Tibial nerve (tissue), 4 donors: ENCODE measurements at places on chromosomes 5 and 9. TPM values are rescaled to one million over a fixed set of nuclear protein-coding genes. Genes with fewer than 3 reads are reported as not detected.

DNA sequence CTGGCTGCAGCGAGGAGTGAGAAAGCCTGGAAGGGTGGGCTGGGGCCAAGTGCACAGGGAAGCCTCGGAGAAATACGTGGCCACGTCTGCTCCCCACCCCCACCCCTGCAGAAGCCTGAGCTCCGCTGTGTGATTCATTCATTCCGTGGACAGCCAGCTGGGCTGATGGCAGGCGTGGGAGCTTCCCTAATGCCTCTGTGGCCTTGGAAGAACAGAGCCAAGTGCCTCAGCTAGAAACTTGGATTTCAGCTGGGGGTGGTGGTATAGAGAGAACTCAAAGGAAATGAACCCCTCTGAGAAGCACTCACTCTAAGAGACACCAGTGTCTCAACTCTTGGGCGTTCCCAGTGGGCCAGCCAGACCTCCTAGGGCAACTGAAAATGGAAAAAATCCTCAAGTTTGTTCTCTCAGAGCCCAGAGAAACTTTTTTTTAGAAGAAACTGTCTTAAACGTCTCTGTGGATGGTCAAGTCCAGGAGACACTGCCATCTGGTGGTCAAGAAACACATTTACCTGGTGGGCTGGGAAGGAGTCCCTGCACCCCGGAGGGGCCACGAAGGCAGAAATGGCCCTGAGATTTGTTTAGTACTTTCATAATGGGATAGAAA, 18.0 kb downstream of the ATOX1 start:
- DNase-seq: peak; percentile 61
- no peaks in the 10 kb centered on the region for H3K36me3 ChIP-seq
- peaks cover 8% of the 10 kb centered on the region for H3K4me1 ChIP-seq
- peak overlapping the region; percentile 79 for H3K27ac ChIP-seq
- no peak overlapping the region for H3K4me3 ChIP-seq

- no peaks in the 10 kb centered on the region for H3K27me3 ChIP-seq
- H3K4me3 ChIP-seq: no peak overlapping the region
- H3K4me1 ChIP-seq: no peaks in the 10 kb centered on the region
Observed at GRCh38 chr9:21001581-21001980, 29.9 kb downstream of the HACD4 start.

The SPAG8 gene
- 2.6 TPM for total RNA-seq

GRCh38 chr9:109745335-109746283, 34.4 kb upstream of the PALM2AKAP2 start:
- H3K36me3 ChIP-seq: no peaks in the 10 kb centered on the region
- DNase-seq: peak; percentile 66
- no peaks in the 10 kb centered on the region for H3K4me1 ChIP-seq
- no peak overlapping the region for H3K4me3 ChIP-seq

DNA sequence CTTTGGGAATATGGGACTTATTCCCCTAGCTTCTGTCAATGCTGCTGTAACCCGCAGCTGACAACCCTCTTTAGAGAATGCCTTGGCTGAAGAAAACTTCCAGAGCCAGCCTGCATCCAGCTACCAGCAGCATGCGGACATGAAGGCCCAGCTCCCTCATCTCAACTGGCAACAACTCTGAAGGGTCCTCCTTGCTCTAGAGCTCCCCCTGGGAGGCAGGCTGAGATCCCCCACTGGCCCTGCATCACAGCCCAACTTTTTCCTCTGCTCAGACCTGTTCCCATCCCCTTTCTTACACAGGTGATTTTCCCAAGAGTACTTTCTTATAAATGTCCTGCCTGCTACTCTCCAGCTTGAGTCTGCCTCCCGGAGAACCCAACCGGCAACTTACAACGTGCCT, 18.7 kb upstream of the WNT8A start:
- H3K36me3 ChIP-seq: no peaks in the 10 kb centered on the region
- H3K4me3 ChIP-seq: no peak overlapping the region
- no peak for DNase-seq
- H3K27ac ChIP-seq: no peak overlapping the region

The NUTM2G gene
- not detected for total RNA-seq

DNA sequence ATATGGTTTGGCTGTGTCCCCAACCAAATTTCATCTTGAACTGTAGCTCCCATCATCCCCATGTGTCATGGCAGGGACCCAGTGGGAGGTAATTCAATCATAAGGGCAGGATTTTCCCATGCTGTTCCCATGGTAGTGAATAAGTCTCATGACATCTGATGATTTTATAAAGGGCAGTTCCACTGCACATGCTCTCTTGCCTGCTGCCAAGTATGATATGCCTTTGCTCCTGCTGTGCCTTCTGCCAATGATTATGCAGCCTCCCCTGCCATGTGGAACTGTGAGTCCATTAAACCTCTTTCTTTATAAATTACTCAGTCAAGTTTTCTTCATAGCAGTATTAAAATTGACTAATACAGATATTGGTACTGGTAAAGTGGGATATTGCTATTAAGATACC, 42.4 kb downstream of the MARCHF11 start:
- no peaks in the 10 kb centered on the region for H3K36me3 ChIP-seq
- no peak for DNase-seq
- H3K27me3 ChIP-seq: no peaks in the 10 kb centered on the region
- no peak overlapping the region for H3K4me3 ChIP-seq

- H3K36me3 ChIP-seq: no peaks in the 10 kb centered on the region
- no peak for DNase-seq
- H3K27ac ChIP-seq: no peak overlapping the region
- H3K4me1 ChIP-seq: no peaks in the 10 kb centered on the region
- no peak overlapping the region for H3K4me3 ChIP-seq
Observed at GRCh38 chr5:170896779-170897178, 35.0 kb downstream of the RANBP17 start.

GRCh38 chr5:102664616-102665335, 90.3 kb upstream of the PAM start:
- H3K4me1 ChIP-seq: no peaks in the 10 kb centered on the region
- DNase-seq: no peak
- H3K27me3 ChIP-seq: no peaks in the 10 kb centered on the region
- no peak overlapping the region for H3K4me3 ChIP-seq
- H3K36me3 ChIP-seq: no peaks in the 10 kb centered on the region
- no peak overlapping the region for H3K27ac ChIP-seq

DNA sequence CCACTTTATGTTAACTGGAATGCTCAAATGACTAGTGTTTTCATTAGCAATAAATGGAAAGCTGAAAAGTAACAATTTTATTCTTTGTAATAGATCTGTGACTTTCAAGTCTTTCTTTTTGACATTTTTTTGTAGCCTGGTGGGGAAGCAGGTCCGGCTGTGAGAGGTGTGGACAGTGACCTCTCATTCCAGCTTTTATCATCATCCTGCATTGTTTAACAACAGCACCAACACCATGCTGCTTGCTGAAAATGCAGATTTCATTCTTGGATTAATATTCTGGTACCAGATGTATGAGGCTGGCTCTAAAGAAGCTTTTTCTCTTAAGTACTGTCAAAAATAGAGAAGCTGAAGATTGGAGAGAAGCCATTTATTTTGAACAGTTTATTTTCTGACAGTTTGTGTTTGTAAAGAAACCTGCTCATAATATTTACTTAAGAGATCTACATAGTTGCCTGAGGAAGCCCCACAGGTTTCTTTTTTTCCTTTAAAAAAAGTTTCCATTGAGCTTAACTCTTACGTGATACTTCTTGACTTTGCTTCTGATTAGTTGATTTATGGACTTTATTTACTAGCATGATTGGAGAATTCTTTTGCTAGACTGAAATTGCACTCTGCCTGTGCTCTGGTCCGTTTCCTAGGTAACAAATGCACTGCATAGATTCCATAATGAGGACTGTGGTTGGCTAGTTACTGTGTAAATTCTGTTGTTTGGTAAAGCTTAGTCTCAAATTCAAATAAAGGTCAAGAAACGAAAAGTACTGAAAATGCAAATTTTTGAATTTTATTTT, 3.4 kb downstream of the KIAA1958 start:
- no peaks in the 10 kb centered on the region for H3K36me3 ChIP-seq
- no peaks in the 10 kb centered on the region for H3K27me3 ChIP-seq
- H3K4me1 ChIP-seq: peaks cover 15% of the 10 kb centered on the region

DNA sequence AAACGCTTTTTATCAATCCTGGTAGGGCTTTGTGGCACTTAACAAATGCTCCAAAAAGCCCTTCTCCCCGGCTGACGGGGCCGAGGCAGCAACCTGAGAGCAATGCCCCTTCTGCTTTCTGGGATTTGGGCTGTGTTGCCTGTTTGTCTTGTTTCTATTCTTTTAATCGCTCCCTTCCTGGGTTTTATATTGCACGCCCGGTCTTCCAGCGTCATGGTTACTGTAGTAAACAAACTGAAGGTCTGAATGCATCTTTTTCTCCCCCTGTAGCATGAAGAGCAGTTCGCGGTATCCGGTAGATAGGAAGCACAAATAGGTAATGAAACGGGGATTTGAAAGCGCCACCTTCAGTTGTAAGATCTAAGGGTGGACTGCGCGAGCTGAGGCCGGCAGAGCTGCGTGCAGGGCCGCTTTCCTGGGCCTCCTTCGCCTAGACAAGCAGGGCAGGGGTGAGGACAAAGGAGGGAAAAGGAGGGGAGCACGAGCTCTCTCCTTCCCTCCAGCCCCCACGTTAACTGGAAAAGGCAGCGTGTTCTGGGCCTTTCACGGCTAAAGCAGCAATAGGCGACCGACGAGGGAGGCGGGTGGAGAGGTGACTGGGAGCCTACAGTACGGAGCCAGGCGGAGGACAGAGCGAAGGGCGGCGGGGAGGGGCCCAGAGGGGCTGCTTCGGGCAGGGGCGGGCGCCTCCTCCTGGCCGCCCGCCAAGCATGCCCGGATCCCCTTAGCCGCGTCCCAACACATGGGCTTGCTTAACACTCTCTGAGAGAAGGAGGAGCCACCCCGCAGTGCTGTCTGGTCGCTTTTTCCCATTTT, 49.3 kb upstream of the ZNF366 start:
- peak; percentile 25 for DNase-seq
- H3K4me3 ChIP-seq: peak overlapping the region; percentile 52
- peaks cover 20% of the 10 kb centered on the region for H3K4me1 ChIP-seq
- H3K27ac ChIP-seq: peak overlapping the region; percentile 78

- H3K36me3 ChIP-seq: no peaks in the 10 kb centered on the region
- DNase-seq: no peak
- H3K4me3 ChIP-seq: no peak overlapping the region
Observed at GRCh38 chr5:35131723-35132122, 84.0 kb upstream of the AGXT2 start.

DNA sequence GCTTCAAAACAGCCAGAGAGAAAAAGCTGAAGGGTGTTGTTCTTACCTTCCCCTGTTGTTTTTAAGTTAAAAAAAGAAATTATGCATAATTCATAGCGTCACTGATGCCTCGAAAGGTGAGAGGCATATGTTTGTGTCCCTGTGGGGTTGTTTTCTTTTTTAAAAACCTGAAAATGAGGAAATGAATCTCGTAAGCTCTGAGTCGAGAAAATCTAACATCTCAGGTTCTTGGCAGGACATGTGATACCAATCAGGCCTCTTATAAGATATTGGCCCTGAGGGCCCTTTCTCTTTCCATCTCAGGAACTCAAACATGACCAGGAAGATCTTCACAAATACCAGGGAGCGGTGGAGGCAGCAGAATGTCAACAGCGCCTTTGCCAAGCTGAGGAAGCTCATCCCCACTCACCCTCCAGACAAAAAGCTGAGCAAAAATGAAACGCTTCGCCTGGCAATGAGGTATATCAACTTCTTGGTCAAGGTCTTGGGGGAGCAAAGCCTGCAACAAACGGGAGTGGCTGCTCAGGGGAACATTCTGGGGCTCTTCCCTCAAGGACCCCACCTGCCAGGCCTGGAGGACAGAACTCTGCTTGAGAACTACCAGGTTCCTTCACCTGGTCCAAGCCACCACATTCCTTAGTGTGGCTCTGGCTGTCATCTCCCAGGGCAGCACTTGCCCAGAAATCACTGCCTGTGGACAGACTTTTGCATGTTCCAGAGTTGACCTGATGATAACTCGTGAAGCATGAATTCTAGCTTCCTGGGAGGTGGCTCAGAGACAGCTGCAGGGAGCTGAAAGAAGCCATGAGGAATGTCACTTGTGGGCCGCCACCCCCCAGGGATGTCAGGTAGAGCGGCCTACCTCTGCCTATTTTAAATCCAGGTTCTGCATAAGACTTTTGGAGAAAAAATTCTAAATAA, at the start of gene TAL2:
TSS of gene TAL2 (plus strand) at position 274 of the 921 bp plus-strand sequence. CDS start at position 314, 40 bp downstream.
- no peaks in the 10 kb centered on the region for H3K27me3 ChIP-seq
- H3K4me1 ChIP-seq: no peaks in the 10 kb centered on the region
- no peak within 1 kb of the TSS for H3K27ac ChIP-seq

The WDR38 gene
- not detected for total RNA-seq

- no peaks in the 10 kb centered on the region for H3K27me3 ChIP-seq
- DNase-seq: no peak
- H3K4me3 ChIP-seq: no peak overlapping the region
- H3K36me3 ChIP-seq: no peaks in the 10 kb centered on the region
- no peaks in the 10 kb centered on the region for H3K4me1 ChIP-seq
Observed at GRCh38 chr5:45189481-45189880, 380.7 kb downstream of the MRPS30 start.

DNA sequence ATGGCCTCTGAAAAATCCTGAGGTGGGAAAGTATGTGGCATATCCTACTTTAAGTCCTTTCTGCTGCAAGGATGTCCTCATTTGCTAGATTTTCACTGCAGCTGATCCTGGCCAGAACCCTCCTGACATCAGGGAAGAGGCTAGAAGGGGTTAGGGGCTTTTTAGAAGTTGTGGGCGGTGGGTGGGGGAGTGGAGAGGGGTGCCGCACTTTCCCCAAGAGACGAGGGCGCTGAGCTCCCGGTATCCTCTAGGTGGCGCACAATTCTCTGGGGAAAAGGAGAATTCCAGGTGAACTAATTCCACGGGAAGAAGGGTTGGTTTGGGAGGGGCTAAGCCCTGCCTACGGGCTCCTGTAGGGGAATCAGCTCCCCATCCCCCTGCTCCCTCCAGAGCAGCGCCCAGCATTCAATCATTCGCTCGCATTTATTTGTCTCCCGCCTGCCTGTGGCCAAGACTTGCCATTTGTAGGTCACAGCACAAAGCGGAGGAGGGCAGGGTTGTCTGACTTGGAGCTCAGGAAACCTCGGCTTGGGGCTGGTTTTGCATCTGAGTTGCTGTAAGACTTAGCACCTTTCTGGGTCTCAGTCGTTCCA, 42.9 kb upstream of the HAND1 start:
- no peak overlapping the region for H3K4me3 ChIP-seq
- no peak for DNase-seq
- peaks cover 37% of the 10 kb centered on the region for H3K27me3 ChIP-seq
- no peak overlapping the region for H3K27ac ChIP-seq

GRCh38 chr9:35649431-35650340, 1.0 kb downstream of the SIT1 start:
- DNase-seq: no peak
- no peak overlapping the region for H3K4me3 ChIP-seq
- peak overlapping the region; percentile 63 for H3K27ac ChIP-seq
- no peaks in the 10 kb centered on the region for H3K27me3 ChIP-seq
- no peaks in the 10 kb centered on the region for H3K4me1 ChIP-seq

The FRMD3 gene
- 44.0 TPM for total RNA-seq

GRCh38 chr5:39440192-39440957, 15.6 kb upstream of the DAB2 start:
- no peaks in the 10 kb centered on the region for H3K4me1 ChIP-seq
- no peak for DNase-seq
- peak overlapping the region; percentile 0 for H3K27ac ChIP-seq
- no peak overlapping the region for H3K4me3 ChIP-seq
- H3K27me3 ChIP-seq: no peaks in the 10 kb centered on the region

The CLINT1 gene
- 63.0 TPM for total RNA-seq

The SLC6A3 gene
- total RNA-seq: not detected

The CFAP77 gene
- not detected for total RNA-seq
